Stimulated activated CD4-positive, alpha-beta T cell treated with anti-CD3 and anti-CD28 coated beads, Interleukin-2, amount 100 ng/mL, for 48 hours (primary cell): ENCODE measurements at places on chromosomes 6 and 20.

- no peak for DNase-seq
Observed at GRCh38 chr20:48786951-48787705, 40.7 kb downstream of the PREX1 start.

DNA sequence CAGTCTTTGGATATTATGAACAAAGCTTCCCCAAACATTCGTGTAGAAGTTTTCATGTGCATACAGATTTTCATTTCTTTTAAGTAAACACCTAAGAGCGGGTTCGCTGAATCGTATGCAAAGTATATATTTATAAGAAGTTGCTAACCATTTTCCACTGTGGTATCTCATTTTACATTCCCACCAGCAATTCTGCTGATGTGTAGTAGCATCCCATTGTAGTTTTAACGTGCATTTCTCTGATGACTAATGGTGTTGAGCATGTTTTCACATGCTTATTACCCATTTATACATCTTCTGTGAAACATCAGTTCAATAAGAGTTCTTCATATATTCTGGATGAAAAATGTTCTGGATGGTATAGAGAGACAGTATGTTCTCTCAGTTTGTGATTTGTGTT is 97.4 kb downstream of the IYD start:
- DNase-seq: no peak

DNA sequence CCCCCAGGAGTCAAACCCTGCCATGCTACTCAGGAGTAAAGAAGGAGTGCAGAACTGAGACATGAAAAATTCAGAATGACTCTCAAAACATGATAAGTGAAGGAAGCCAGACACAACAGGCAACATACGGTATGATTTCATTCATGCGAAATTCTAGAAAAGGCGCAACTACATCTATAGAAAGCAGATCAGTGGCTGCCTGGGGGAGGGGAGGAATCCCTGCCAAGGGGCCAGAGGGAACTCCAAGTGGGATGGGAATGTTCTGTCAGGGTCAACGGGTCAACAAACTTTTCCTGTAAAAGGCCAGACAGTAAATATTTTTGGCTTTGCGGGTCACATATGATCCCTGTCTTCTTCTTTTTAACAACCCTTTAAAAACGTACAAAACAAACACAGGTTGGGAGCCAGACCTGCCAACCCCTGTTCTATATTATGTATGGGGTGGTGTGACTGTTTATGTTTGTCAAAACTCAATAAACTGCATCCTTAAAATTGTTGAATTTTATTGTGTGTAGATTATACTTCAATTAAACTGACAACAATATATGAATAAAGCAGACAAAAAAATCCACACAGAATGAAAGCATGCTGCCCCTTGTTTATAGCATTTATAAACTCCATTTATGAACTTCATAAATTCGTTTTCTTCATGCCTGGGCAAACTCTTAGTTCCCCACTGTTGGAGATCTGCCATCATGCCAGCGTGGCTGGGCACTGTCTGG is 56.6 kb upstream of the TRAF3IP2 start:
- DNase-seq: no peak

DNA sequence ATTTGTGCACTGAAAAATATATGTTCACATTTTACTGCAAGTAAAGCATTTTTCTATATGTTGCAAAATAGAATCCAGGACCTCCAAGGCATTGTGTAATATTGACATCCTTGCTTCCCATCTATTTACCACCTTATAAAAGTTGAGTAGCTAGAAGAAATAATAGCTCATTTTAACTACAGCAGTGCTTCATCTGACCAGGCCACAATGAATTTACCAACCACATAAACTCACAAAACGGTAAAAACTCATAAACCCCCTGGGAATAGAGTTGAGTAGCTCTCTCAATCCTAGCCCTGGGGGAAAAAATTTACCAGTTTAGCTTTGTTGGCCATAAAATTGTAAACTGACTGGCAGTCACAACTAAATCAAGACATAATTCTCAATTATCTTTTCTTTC is 3.9 kb downstream of the ATXN1 start:
- no peak for DNase-seq

GRCh38 chr6:129350278-129350677 is 359.7 kb downstream of the ARHGAP18 start:
- DNase-seq: no peak

DNA sequence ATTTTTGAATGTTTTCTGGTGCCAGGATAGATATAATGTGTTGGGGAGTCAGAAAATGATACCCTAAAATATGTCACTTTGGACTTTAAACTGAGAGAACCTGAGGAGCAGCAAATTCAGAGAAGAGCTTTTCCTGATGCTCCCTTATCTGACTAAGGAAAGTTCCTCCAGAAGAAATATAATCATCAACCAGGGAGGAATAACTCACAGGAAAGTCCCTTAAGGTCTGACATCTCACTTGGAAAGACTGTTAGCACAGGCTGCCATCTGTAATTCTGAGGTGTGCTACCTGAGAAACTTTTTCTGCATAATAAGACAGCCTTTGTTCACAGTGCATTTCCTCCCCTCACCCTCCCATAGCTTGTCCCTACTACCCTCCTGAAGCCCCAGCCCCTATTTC is 218.6 kb downstream of the SYNE1 start:
- no peak for DNase-seq

DNA sequence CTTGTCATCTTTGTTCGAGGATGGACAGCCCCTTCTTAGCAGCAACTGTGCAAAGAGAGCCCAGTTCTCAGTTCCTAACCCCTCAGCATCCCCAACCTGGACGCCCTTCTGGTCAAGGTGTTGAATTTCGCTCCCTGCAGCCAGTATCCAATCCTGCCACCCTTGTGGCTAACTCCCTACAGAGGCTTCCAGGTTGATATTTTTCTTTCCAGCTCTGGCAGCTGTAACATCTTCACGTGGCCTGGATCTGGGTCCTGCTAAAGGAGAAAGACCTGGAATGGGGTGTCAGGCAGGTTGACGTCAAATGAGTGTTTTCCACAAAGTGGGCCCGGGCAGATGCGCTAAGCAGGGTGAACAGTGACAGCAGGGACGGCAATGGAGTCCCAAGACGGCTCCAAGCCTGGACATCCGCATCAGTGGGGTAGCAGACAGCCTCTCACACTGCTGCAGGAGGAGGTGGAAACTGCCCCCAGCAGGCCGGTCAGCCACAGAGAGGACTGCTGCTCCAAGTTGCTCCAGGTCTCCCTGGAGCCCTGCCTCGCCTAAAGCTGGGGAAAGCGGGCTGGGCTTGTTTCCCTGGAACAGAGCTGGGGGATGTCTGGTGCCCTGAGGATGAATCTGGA is 1.0 kb upstream of the YTHDF1 start:
- DNase-seq: no peak

DNA sequence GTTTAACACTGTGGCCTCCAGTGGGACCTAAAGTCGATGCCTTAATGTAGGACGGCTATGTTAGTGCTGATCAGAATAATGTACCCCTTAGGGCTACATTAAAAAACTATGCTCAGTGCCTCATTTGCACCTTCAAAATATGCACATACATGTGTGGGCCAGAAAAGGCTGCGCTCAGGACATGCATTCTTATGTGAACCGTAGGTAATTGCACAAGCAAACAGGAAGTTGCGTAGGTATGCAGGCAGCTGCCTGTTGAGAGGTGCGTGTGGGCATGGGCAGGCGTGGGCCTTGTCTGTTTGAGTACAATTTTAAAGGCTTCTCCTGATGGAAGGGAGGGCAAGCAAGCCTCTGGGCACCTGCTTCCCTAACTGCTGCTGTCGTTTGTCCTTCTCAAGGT is 116.2 kb upstream of the JAG1 start:
- DNase-seq: no peak

GRCh38 chr6:83273596-83273995 is 80.4 kb downstream of the RWDD2A start:
- no peak for DNase-seq

GRCh38 chr6:13248994-13249393 is 79.3 kb downstream of the TBC1D7 start:
- no peak for DNase-seq

DNA sequence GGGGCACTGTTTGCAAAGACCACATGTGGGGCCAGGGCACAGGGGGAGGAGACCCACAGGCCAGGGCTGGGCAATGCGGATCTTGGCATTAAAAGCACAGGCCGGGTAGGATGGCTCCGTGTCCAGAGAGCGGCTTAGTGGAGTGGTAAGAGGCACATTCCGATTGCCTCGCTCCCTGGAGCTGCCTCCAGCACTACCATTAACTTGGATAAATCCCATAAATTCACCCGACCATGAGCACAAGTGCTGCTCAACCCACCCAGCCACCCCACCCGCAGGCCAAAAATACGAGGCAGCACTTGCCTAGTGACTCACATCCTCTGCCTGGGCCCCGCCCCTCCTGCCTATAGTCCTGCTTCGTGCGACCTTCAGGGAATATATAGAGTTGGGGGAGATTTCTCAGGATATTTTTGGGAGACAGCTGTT is 67.5 kb upstream of the QKI start:
- no peak for DNase-seq

GRCh38 chr6:157019733-157020132 is 242.6 kb downstream of the ARID1B start:
- DNase-seq: no peak

DNA sequence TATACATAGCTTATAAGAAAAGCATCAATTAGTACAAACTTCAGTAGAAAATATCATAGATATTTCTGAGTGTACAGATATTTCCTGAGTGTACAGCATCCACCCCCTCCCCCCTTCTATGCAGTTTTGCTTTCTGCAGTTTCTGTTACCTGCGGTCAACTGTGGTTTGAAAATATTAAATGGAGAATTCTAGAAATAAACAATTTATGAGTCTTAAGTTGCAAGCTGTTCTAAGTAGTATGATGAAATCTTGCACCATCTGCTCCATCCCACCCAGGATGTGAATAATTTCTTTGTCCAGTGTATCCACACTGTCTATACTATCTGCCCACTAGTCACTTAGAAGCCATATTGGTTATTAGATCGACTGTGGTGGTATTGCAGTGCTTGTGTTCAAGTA is 15.8 kb upstream of the GPR63 start:
- no peak for DNase-seq

DNA sequence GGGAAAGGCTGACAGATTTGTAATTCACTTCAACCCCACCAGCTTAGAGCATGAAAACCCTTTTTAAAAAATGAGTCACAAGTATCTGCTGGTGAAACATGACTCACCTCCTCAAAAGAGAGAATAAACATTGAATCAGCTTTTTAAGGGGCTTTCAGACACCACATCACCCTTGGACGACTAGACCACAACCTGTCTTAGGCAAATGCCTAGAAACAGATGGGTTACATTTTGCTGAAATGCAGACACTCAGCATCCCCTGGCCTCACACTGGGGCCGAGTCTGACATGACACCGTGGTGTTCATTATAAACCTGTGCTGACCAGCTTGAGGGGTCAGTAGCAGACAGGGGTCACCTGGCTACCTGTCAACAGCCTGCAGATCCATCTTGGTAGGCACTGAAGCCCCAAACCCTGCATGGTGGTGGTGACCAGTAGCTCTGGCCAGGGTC is 175.3 kb upstream of the CST7 start:
- DNase-seq: no peak

DNA sequence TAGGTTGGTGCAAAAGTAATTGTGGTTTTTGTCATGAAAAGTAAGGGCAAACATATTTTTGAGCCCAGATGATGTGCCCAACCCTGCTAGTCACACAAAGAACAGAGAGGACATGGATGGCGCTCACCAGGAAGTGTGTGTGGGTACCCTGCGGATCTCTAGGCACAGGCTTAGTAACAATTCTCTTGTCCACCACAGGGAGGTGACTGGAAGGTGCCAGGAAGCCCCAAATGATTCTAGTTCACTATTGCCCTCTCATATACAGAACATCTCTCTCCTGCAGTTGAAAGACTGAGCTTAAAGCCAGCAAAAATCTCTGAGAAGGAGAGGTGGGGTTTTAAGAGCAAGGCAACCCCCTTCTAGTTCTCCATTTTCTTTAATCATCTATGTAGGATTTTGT is 272.1 kb upstream of the TAB2 start:
- no peak for DNase-seq

DNA sequence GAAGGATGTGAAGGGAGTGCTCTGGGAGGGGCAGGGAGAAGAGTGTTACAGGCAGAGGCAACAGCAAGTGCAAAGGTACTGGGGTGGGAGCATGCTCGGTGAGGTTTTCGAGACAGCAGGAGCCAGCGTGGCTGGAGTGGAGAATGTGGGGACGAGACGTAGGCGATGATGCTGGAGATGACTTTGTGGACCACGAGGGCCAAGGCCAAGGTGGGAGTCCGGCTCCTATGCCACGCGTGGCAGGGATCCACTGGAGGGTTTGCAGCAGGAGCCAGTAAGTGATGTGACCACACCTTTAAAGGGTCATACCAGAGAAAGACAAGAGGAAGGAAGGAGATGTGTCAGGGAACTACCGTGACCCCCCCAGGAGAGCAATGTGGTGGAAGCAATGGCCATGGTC is 7.3 kb downstream of the PTGIS start:
- DNase-seq: no peak

GRCh38 chr6:44264154-44265006 is 971 bp downstream of the NFKBIE start:
- DNase-seq: no peak

- no peak for DNase-seq
Observed at GRCh38 chr6:143233554-143234285, 173.0 kb downstream of the AIG1 start.

GRCh38 chr6:40347571-40348011 is 239.6 kb downstream of the LRFN2 start:
- no peak for DNase-seq

GRCh38 chr6:56223995-56224394 is 23.4 kb downstream of the COL21A1 start:
- no peak for DNase-seq

GRCh38 chr6:148565321-148565926 is 181.4 kb upstream of the UST start:
- no peak for DNase-seq

DNA sequence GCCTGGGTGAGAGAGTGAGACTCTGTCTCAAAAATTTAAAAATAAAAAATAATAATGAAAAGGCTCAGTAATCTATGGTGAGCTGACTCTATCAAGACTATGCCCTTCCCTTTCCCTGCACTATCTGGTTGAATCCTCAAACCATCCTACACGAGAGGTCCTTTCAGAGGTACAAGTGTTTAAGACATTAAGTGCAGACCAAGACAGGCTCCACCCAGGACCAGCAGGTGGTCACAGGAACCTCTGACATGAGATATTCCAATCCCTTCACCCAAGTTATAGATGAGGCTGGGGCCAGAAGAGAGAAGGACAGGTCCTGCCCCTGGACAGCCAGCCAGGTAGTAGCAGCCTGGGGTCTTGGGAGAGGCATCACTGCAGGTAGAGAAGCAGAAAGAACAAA is 182.6 kb downstream of the NFATC2 start:
- no peak for DNase-seq

- DNase-seq: no peak
Observed at GRCh38 chr6:38080360-38080759, 260.8 kb downstream of the ZFAND3 start.

DNA sequence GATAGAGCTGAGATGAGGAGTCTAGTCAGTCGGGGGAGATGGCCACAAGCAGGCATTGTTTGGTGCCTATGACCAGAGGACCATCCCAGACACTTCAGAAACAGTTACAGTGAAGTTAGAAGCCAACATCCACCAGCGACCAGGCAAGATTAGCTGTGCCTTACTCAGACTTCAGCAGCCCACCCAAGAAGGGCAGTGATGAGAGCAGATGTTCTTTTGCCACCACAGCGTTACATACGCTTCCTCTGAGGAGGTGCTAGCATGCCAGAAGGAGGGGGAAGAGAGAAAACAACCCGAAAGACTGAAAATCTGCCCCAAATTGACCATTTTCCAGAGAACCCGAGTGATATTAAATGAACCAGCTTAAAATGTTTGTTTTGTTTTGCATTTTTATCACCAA is 186.8 kb downstream of the PRL start:
- DNase-seq: no peak
